ENCODE measurements at places on chromosomes 5 and 9.

DNA sequence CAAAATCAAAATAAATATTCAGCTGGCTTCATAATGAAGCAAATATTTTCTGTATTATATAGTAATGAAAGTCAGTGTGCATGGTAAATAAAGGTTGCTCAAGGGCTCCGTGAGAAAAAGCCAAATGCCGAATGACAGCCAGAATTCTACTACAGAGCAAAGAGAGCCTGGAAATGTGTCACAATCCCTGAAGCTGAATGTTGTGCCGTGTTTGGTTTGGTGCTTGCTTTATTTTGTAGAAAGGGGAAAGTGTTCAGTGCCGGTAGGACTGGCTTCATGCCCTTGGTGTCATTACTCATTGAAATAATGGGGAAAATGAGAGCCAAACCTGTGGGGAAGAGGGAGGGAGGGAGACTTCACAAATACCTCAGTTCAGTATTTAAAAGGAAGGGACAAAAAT lies 26.8 kb upstream of the ADAMTSL1 start:
- DNase-seq, result no peak

GRCh38 chr9:23621924-23622323 lies 204.1 kb downstream of the ELAVL2 start:
- no peak for DNase-seq

- no peak for DNase-seq
These were observed 203.2 kb downstream of the DMRT2 start for GRCh38 chr9:1253064-1253979.

DNA sequence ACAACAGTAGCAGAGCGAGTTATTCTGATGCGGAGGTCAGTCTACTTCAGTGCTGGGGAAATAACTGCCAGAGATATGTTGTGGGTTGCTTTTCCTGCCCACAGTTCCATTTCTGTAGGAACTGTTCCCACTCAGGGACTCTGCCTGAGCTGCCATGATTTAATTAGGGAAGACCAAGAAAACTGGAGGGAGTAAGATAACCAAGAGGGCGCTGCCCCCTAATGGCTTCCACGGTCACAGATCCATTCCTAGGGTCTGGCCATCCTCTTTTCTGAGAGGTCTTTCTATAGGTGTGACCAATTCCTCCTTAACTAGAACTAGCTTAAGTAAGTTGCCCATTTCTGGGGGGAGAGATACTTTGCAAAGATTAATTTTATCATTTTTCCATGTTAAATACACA lies 125.9 kb downstream of the APBA1 start:
- DNase-seq, result no peak

- DNase-seq, result no peak
These were observed 2.0 kb upstream of the RXFP3 start for GRCh38 chr5:33934176-33934575.

GRCh38 chr5:133519191-133519590 lies 93.2 kb downstream of the FSTL4 start:
- DNase-seq, result no peak

GRCh38 chr9:110114859-110115201 lies 93.1 kb downstream of the C9orf152 start:
- no peak for DNase-seq

DNA sequence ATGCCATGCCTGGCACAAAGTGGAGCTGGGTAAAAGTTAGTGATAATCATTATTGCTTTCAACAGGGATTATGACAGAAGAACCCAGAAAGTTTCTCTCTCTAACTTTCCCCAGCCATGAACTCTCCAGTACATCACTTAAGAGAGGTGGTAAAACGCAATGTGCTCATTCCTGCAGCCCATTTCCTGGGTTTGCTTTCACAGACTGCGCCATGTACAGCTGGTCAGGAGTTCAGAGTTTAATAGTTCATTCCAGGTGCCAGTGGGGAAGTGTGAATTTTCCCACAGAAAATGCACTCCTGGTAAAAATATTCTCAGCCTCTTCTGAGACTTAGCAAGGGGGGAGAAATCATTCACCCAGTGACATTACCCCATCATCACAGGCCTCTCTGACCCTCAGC lies 35.5 kb downstream of the ADAM19 start:
- no peak for DNase-seq

- no peak for DNase-seq
These were observed 57.6 kb downstream of the PTCH1 start for GRCh38 chr9:95459178-95459577.

GRCh38 chr5:150789943-150790611 lies 11.5 kb downstream of the SMIM3 start:
- DNase-seq, result peak; percentile 42

DNA sequence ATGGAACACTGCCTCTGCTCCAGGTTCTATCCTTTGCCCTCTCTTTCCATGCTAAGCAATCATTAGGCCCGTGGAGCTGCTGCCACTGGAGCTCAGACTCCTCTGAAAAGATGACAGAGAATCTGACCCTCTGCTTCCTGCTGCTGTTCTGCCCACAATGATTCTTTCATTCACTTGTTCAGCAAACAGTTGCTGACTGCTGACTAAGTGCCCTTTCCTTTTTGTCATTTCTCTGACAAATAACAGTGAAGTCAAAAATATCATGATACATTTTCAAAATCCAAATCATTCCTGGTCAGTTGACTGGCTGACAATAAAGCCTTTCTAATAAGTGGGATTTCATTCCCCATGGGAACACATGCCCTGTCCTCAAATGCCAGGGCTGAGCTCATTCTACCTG lies 110.1 kb downstream of the SIL1 start:
- no peak for DNase-seq

DNA sequence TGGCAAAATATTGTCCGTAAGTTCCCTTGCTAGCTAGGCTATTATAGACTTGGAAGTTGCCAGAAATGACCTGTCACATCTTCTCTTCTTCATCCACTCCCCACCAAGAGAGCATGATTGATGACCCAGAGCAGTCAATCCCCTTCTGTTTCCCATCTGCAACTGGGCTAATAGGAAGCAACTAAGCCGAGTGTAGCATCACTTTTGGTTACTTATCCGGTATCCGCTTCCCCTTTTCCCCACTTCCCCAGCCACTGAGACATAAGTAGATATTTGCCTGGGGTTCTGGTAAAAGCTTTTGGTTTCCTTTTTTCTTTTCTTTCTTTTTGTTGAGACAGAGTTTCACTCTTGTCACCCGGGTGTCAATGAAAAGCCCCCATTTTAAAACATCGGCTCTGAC lies 29.4 kb upstream of the LIFR start:
- DNase-seq, result no peak

GRCh38 chr5:171906066-171906570 lies 100.3 kb downstream of the FBXW11 start:
- no peak for DNase-seq

DNA sequence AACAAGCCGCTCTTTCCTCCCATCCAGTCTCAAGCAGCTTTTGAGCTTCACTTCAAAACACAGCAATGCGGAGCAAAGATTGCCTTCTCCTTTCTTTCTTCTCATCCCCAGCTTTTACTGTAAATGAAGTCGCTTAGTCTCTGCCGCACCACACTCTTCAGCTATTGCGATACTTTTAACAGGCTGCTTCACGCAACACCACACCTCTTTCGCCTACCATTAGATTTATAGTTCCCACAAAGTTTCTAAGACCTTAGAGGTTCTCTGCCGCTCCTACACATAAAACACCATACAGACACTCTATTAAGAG lies 711 bp downstream of the PGGT1B start:
- no peak for DNase-seq

- no peak for DNase-seq
These were observed 32.3 kb downstream of the ATP6V0E1 start for GRCh38 chr5:173015598-173016455.

DNA sequence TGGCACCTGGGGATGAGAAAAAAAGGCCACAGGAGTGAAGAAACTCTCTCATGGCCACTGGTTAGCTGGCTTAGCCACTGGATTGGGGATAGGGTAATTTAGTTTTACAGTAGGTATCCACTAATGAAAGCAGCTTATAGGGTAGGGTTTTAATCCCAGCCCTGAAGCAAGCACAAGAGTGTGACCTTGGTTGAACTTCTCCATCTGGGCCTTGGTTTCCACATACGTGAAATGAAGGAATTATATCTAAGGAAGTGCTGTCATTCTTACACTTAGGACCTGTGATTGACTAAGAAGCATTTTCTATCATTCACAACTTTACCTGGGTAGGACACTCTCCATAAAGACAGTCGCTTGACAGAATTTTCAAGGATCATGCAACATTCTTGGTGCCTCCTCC lies 49.6 kb downstream of the FAT2 start:
- DNase-seq, result no peak

GRCh38 chr5:68033961-68034571 lies 181.5 kb upstream of the PIK3R1 start:
- DNase-seq, result no peak

DNA sequence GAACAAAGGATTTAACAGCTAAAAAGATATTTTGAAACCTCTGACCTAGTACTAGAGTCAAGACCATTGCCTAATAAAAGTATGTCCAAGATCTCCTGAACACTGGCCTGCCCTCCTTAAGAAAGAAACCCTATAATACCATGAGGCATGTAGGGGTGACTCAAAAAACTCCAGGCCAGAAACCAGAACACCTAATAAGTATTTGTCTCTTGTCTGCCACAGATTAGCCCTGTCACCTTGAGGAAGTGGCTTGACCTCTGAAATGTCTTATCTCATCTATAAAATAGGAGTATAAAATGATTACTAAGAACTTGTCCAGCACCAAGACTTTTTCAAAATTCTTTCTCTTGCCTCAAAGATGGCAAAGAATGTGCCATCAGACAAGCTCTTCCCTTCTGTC lies 125.5 kb upstream of the RASGRF2 start:
- no peak for DNase-seq

- DNase-seq, result no peak
These were observed 79.7 kb downstream of the PBX3 start for GRCh38 chr9:125826850-125827249.

- DNase-seq, result no peak
These were observed 91.7 kb downstream of the TENT4A start for GRCh38 chr5:6804766-6805501.

Measured in stimulated activated effector memory CD8-positive, alpha-beta T cell treated with anti-CD3 and anti-CD28 coated beads, Interleukin-12 subunit alpha, Interleukin-12 subunit beta, amount 100 ng/mL, for 72 hours (primary cell).